Neural crest cell (in vitro differentiated cells): ENCODE measurements at places on chromosomes 1 and 21. TPM values are rescaled to one million over a fixed set of nuclear protein-coding genes. Genes with fewer than 3 reads are reported as not detected.

SYT6 gene
- 3.1 and 3.5 TPM in 2 replicates for total RNA-seq

GRCh38 chr1:114076308-114076707 lies 77.4 kb downstream of the SYT6 start:
- DNase-seq: no peak
- H3K4me3 ChIP-seq: no peak overlapping the region
- H3K27ac ChIP-seq: no peak overlapping the region

DNA sequence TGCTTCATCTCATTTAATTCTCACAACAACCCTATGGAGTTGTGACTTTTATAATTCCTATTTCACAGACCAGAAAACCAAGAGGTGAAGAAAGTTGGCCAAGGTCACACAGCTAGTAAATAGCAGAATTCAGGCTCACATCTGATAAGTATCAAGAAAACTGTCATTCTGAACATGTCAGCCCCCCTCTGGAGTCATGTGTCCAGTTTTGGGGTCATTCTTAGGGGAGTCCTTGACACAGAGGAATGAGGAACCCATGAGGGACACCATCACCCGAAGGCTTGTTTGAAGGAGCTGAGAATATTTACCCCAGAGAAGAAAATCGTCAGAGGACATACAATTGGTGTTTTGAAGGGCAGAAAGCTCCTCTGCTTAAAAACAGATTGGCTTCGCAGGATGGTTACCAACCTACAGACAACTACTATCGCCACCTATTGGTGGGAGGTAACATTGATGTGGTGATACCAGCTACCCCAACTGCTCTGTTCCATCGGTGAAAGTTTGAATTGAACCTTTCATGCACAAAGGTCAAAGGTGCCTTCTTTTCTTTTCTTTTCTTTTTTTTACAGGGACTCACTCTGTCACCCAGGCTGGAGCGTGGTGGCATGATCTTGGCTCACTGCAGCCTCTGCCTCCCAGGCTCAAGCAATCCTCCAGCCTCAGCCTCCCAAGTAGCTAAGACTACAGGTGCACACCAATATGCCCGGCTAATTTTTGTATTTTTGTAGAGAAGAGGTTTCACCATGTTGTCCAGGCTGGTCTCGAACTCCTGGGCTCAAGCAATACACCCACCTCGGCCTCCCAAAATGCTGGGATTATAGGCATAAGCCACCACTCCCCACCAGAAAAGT lies 31.3 kb downstream of the NCMAP start:
- peaks cover 16% of the 10 kb centered on the region for H3K4me1 ChIP-seq
- H3K36me3 ChIP-seq: no peaks in the 10 kb centered on the region
- DNase-seq: peak; percentile 27
- H3K27me3 ChIP-seq: peaks cover 59% of the 10 kb centered on the region

- H3K4me1 ChIP-seq: no peaks in the 10 kb centered on the region
- no peaks in the 10 kb centered on the region for H3K36me3 ChIP-seq
Measured at GRCh38 chr1:175693364-175693763, 50.0 kb downstream of the TNR start.

- no peak overlapping the region for H3K27ac ChIP-seq
- H3K27me3 ChIP-seq: no peaks in the 10 kb centered on the region
- H3K4me3 ChIP-seq: no peak overlapping the region
- peaks cover 16% of the 10 kb centered on the region for H3K36me3 ChIP-seq
Measured at GRCh38 chr1:1564268-1564667, 10.4 kb downstream of the SSU72 start.
